Progenitor cell of endocrine pancreas (in vitro differentiated cells): ENCODE measurements at places on chromosomes 7 and 10. TPM values are rescaled to one million over a fixed set of nuclear protein-coding genes. Genes with fewer than 3 reads are reported as not detected.

Gene C10orf53
- total RNA-seq: not detected in 2 replicates

Gene MYH16
- not detected in 2 replicates for total RNA-seq

Gene AFAP1L2
- total RNA-seq: 0.98 and 1.8 TPM in 2 replicates

DNA sequence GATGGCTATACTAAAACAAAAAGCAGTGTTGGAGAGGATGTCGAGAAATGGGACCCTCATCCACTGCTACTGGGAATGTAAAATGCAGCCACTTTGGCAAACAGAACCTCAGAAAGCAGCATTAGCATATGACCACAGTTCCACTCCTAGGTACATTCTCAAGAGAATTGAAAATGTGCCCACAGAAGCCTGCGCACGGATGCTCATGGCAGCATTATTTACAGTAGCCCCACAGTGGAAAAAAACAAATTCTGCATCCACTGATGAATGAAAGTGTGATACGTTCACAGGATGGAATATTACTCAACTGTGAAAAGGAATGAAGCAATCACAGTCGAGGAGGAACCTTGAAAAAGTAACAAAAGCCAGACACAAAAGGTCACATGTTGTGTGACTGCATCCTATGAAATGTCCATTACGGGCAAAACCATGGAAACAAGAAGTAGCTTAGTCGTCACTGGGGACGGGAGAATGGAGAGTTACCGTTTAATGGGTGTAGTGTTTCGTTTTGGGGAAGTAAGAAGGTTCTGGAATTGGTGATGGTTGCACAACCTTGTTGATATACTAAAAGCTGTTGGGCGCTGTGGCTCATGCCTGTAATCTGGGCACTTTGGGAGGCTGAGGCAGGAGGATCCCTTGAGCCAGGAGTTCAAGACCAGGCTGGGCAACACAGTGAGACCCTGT is 2.5 kb upstream of the UPK3B start:
- no peak for DNase-seq

- no peak for DNase-seq
Observed at GRCh38 chr10:72552857-72553256, 73.0 kb downstream of the MICU1 start.

- no peak for DNase-seq
Observed at GRCh38 chr7:20201380-20201779, 15.8 kb downstream of the MACC1 start.

DNA sequence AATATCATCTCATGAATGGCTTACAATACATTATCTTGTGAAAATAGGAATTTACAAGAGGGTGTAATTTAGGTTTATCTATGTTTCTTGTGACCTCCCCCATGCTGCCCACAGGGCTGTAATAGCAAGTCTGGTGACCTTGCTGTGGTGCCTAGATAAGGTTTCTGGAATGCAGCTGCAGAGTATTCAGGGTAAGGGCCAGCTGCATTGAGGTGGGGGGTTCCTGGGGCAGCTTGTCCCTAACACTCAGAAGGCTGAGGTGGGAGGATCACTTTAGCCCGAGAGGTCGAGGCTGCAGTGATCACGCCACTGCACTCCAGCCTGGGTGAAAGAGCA is 5.3 kb upstream of the DHTKD1 start:
- DNase-seq: no peak

DNA sequence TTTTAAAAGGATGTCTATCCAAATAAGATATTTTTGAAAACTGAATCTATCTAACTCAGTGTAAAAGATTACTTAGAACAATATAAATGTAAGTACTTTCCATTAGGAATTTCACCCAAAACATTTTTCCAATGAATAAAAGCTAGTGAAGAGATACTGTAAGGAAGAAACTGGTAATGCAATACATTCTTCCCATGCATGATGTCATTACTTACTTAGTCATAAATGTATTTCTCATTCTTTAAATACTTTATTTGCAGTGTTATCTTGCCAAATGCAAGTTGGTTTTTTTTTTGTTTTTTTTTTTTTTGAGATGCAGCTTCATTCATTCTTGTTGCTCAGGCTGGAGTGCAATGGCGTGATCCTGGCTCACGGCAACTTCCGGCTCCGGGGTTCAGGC is 265.6 kb downstream of the PHF14 start:
- DNase-seq: no peak

GRCh38 chr7:142800088-142800487 is 29.3 kb downstream of the PRSS2 start:
- no peak for DNase-seq

- DNase-seq: no peak
Observed at GRCh38 chr7:87589631-87590030, 11.1 kb downstream of the ABCB1 start.
